ENCODE measurements at places on chromosomes 1 and 21.

- no peak for DNase-seq
Measured at GRCh38 chr1:236348071-236348470, 46.0 kb upstream of the EDARADD start.

DNA sequence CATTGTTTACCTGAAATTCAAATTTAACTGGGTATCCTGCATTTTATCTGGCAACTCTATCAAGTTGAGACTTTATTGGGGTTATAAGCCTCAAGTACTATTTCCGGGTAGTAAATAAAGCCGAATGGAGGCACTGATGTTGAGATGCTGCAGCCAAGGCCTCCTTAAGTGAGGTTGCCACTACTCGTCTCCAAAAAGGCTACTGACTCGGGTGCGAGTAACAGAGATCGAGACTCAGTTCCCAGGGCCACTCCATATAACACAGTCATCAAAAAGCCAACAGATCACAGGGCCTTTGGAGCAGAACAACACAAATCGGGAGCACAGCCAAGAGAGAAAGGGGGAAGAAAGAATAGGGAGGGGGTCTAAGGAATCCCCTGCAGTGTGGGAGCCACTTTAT is 524 bp downstream of the COPA start:
- DNase-seq = no peak

- DNase-seq = no peak
Measured at GRCh38 chr21:37668462-37669239, 247.6 kb downstream of the KCNJ6 start.

- no peak for DNase-seq
Measured at GRCh38 chr21:16587681-16588375, 858.0 kb downstream of the USP25 start.

DNA sequence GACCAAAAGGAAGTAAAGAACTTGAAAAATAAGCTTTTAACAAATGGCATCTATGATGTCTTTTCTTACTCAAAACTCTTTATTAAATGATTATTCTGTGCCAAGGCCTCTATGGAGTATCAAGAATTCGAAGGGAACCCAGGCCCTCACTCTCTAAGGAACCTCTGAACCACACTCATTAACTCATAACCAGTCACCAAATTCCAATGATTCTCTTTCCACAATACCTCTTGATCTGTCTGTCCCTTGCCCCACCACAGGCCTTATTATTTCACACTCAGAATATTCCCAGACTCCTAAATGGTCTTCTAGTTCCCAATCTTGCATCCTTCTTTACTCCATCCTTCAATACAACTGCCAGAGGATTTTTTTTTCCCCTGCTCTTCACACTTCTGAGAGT is 37.0 kb downstream of the PCSK9 start:
- no peak for DNase-seq

GRCh38 chr1:222914861-222915632 is 100.2 kb downstream of the DISP1 start:
- no peak for DNase-seq

- no peak for DNase-seq
Measured at GRCh38 chr1:27166351-27166802, 11.5 kb upstream of the SLC9A1 start.

DNA sequence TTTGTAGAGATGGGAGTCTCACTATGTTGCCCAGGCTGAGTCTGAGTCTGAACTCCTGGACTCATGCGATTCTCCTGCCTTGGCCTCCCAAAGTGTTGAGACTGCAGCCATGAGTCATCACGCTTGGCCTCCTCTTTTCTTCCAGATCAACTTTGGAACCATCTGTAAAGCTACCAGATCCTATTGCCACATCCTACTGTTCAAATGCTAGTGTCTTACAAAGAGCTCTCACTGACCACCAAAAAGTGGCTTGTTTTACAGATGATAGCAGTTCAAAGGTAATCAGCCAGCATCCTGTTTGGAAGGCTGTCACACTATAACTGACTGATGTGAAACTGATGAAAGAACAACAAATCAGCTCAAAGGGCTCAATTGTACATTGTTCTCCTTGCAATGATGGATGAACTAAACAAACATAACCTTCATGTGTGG is 221.6 kb downstream of the AKT3 start:
- no peak for DNase-seq

GRCh38 chr21:24955275-24955961 is 651.9 kb downstream of the MRPL39 start:
- no peak for DNase-seq

- DNase-seq = no peak
Measured at GRCh38 chr1:5718831-5719632, 273.2 kb downstream of the NPHP4 start.

DNA sequence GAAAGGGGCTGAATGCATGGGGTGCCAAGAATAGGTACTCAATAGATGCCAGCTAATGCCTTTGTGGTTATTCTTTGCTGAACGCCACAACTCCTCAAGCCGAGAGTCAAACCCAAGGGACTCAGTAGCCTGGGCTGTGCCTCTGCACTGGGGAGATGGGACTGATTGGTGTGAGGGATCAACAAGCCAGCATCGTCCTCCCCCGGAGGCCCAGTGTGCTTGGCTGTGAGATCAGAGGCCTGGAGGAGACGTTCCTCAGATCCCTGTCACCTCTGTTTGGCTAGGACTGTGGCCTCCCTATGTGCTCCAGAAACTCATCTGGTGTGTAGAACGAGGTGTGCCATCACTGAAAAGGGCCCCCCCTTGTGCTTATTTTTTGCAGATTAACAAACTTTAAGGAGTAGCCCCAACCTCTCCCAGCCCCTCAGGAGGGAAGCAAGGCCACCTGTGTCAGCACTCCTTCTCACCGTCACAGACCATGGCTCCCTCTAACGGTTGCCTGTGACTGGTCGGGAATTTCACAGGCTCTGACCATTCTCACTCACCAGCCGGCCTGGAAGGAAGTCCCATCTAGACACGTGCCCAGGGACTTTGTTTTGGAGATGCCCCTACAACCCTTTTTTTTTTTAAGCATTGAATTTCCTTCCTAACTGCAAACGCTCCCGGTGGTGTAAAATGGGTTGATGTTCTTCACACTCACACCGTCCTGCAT is 194.0 kb upstream of the VAMP3 start:
- DNase-seq = no peak

DNA sequence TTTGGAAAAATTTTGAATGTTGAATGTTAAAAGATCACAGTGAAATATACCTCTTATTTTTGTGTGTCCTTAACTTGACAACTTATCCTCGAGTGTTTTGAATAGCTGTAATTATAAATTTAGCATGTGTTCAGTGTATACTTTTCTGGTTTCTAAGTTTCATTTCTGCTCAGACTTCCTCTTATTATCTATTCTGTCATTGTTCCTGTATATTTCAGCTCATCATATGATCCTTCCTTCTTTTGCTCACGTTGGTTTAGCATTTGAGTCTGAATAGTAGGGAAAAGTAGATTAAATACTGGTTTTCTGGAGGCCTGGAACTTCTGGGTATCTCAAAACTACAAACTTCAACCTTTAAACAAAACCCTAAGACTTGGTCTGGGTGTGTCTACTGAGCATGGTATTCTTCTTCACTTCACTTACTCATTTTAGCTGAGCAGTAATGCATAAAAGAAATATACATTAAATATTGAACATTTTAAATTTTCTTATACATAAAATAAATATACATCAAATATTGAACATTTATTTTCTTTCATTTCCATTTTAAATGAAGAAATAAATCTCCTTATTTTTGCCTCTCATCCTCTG is 3.3 kb upstream of the ATP6V1G3 start:
- no peak for DNase-seq

- no peak for DNase-seq
Measured at GRCh38 chr21:27572696-27573095, 605.8 kb upstream of the ADAMTS5 start.

GRCh38 chr21:28547766-28548165 is 444.9 kb downstream of the LTN1 start:
- no peak for DNase-seq

DNA sequence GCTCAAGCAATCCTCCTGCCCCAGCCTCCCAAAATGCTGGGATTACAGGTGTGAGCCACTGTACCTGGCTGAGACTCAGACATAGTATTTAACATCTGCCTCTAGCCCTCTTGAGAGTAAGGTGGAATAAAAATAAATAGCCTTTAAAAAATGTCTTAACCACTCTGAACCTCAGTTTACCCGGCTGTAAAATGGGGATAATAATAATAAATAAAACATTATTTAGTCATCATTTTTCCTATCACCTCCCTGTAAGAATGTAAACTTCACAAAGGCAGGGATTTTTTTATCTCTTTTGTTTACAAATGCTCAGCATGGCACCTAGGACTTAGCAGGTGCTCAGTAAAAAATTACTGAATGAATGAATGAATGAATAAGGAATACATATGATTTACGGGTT is 17.2 kb downstream of the EPHB2 start:
- no peak for DNase-seq

DNA sequence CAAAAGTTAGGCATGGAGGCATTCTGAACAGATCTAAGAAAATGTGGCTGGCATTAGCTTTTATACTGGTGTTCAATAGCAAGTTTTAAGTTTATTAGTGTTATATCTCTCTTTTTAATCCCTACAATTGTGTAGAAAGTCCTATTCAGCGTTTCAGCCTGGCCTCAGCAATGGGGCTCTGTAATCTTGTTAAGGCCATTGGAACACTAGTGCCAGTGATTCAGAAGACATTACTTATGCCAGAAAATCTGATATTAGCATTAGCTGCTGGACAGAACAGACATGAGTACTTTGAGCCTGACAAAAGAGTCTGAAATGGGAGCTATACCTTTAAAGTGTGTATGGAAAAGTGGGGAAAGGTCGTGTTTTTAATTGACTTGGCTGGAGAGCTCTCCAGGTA is 167.0 kb downstream of the NEGR1 start:
- DNase-seq = no peak

DNA sequence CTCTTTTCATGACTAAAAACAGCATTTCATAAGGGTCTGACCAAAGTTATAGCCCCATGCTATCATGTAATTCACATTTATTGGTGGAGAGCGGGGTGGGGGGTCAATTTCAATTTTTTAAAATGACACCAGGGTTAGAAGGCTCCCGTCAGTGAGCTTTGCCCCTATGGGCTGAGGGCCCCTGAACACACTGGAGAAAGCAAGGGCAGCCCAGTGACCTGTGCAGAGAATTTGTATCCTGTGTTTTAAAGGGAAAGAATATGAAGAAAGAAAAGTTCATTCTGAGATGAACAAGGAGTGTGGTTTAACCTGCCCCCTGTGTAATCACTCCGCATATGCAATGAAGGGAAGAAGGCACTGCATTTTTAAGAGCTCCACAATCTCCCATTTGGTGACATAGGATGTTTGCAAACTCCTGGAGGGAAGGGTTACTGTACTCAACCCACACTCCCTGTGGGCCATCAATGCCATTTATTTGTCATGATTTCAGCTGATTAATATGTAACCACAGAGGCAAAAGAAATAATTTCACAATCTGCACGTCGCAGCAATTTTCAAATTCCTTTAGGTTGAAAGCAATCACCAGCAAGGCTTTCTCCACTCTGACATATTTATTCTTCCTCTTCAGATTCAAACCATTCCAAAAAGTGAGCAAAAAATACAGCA is 95.6 kb downstream of the ZNF281 start:
- DNase-seq = no peak

GRCh38 chr1:44293761-44294315 is 61.2 kb downstream of the ERI3 start:
- no peak for DNase-seq

DNA sequence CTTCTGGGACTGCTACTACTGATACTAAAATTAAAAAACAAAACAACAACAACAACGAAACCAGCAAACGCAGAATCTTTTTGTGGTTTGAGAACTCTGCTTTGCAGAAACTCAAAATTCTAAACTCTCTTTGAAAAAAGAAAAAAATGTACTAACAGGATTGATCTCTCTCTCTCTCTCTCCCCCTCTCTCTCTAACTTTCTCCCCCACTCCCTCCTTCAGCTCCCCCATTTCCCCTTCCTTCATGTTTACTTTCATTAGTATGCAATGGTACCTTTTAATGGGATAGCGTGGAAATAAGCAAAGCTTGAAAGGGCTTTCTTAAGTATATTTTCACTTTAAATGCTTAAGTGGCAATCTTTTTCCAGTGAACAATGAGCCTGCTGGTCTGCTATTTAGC is 562.6 kb upstream of the ADGRL2 start:
- no peak for DNase-seq

DNA sequence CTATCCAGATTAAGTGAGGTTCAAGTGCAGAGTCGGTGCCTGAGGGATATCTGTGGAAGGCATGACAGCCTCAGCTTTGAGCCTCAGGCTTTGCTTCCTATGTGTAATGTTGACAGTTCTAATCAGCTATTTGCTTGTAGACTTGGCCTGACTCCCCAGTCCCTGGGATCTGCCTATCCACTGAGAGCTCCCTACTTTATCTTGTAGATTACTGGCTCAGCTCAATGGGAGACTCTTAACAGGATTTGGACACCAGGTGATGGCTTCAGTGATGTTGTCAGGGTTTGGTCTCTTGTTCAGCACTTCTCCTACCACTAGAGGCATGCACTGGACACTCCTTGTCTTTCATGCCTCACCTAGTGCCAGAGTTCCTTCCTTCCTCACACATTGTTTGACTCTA is 126.6 kb upstream of the BEND5 start:
- DNase-seq = no peak

- no peak for DNase-seq
Measured at GRCh38 chr1:245245021-245245667, 90.4 kb downstream of the KIF26B start.

DNA sequence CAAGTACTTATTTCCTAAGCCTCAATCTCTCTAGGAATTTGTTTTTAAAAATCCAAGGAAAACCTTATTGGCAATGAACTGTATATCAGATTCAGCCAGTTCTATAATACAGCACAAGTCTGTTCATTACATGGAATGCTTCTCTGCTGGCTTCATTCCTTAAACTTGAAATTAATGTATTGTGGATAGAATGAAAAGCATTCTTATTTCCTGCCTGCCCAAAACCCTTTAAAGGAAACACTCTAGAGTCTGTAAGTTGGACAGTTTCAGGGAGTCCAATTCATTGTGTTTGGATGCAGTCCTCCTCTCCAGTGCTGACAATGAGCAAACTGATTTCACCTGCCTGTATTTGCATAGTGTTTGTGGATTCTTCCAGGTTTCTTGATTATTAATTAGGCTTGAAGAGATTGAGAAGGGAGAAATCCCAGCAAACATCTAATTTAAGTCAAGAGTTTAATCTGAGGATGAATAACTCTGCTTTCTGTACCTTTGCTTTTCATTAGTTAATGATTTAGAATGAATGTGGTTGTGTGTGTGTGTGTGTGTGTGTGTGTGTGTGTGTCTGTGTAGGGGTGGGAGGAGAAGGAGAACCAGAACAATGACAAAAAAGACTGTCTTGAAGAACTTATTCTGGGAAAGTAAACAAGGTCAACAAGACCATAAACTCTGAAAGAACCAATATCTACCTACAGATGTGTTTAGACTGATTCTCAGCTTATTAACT is 61.2 kb downstream of the CACHD1 start:
- DNase-seq = no peak

DNA sequence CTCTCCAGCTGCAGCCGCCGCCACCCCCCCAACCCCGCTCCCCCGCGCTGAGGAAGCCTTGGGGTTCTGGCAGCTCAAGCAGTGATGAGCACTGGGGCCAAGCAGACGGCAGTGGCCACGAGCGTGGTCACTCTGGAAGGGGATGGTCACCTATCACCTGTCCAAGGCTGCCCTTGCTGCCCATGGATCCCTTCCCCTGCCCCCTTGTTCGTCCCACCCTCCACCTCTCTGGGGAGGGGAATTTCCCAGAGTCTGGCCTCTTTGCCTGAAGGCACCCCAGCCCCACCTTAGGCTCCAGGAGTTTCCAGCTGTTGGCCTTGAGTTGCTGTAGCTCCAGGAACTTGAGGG is 7.2 kb upstream of the SMIM12 start:
- no peak for DNase-seq

GRCh38 chr1:41435570-41436178 is 48.8 kb downstream of the EDN2 start:
- DNase-seq = no peak

- no peak for DNase-seq
Measured at GRCh38 chr1:234675006-234675405, 65.0 kb upstream of the IRF2BP2 start.

Data from activated naive CD4-positive, alpha-beta T cell treated with anti-CD3 and anti-CD28 coated beads, Interleukin-2, amount 50 U/mL, for 16 hours (primary cell).